ENCODE measurements at places on chromosomes 4 and X.

DNA sequence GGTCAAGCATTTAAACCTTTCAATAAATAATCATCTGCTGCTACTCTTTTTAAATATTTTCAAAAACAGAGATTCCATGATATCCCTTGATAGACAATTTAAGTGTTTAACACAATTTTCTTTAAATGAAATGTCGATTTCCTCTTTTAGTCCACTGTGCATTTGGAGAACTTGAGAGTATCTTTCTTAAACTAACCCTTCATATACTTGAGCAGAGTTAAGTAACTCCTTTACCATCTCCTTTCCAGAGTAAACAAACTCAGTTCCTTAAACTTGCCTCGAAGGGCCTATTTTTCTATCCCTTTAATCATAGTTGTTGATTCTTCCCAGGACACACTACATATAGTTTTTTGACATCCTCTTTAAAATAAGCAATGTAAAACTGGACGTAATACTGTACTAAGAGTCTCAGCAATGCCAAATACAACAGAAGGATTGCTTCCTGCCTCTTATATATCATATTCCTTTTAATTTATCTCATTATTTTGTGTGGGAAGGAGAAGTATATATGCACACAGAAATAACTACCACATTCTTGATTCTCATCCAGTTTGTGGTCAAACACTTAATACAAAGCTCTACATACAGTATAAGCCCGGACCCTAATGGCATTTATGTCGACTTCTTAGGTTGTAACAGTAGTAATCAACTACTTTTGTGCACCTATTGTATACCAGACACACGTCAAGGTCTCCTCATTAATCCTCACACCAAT, 22.8 kb downstream of the RAB28 start:
- DNase-seq: peak; percentile 42

GRCh38 chrX:100871594-100872560, 2.3 kb downstream of the NOX1 start:
- peak; percentile 38 for DNase-seq

GRCh38 chr4:102780476-102781144, 19.8 kb upstream of the MANBA start:
- DNase-seq: no peak

DNA sequence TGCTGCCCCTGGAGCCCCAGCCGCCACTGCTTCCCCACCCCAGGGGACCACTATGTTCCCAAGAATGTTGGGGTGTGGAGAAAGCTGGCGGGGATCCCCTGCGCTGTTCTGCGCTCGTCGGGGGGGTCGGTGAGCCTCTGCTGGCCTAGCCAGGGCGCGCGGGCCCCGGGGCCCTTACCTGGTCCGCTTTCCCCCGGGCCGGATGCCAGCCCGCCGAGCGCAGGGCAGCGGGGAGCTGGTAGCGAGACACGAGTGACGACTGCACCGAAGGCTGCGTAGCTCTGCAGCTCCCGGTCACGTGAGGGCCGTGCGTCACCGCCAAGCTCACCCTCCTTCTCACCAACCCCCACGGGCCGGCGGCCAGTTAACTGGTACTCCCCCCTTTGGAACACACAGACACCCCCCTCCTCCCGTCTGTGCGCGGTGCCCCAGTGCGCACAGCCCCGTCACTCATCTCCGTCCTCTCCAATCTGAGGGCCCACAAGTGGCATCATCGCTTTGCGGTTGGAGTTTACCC, at the start of gene BEX1:
TSS of gene BEX1 (minus strand) at position 254 of the 517 bp plus-strand sequence. CDS start 897 bp downstream, outside the sequence.
- DNase-seq: peak; percentile 14

- DNase-seq: no peak
Observed at GRCh38 chr4:15011166-15011565, 8.9 kb downstream of the CPEB2 start.

GRCh38 chrX:41921492-41922430, 1.6 kb downstream of the CASK start:
- DNase-seq: peak; percentile 31

GRCh38 chrX:10636337-10636736, 16.0 kb upstream of the MID1 start:
- peak; percentile 66 for DNase-seq

DNA sequence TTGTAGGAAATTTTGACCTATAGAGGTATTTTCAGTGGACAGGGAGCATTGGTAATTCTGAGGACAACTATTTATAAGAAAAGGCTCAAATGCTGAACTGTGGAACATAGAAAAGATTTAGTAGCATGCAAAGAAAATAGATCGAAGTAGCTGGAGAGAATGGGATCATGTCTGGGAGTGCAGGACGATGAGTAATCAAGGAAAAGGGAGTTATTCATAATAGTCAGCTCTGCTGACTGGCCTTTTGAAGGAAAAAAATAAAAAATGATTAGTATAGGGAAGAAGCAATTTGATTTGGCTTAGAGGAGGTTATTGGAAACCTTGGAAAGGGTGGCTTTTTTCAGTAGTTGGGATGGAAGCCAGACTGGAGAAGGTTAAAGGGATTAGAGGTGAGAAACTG, 22.9 kb upstream of the ANK2 start:
- peak; percentile 73 for DNase-seq

DNA sequence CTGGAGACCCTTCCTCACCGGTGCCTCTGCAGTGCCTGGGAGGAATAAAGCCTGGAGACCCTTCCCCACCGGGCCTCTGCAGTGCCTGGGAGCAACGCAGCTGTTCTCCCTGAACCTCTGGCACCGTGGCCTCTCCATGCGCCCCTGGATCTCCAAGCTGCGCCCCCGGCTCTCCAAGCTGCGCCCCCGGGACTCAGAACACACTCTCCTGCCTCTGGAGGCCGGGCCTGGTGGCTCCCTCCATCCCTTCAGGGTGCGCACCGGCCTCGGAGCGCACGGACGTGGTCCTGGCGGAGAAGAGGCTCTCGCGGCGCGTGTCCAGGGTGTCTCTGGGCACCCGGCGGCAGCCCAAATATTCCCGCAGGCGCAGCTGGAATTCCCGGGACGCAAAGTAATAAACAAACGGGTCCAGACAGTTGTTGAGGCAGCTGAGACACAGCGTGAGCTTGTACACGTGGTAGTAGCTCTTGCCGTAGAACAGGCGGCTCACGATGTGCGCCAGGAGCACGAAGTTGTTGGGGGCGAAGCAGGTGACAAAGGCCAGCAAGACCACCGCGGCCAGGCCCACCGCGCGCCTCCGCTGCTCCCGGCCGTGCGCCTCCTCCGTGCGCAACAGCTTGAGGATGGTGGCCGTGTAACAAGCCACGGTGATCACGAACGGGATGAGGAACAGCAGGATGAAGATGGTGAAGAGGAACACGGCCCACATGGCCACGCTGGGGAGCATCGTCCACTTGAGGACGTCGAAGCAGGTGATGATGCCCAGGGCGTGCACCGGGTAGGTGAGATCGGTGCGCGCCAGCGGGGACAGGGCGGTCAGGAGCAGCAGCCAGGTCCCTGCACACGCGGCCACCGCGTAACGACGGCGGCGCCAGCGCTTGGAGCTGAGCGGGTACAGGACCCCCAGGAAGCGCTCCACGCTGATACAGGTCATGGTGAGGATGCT, 12.8 kb upstream of the ASMTL start:
- DNase-seq: no peak

- DNase-seq: no peak
Observed at GRCh38 chr4:95249426-95250021, 299.2 kb downstream of the UNC5C start.

DNA sequence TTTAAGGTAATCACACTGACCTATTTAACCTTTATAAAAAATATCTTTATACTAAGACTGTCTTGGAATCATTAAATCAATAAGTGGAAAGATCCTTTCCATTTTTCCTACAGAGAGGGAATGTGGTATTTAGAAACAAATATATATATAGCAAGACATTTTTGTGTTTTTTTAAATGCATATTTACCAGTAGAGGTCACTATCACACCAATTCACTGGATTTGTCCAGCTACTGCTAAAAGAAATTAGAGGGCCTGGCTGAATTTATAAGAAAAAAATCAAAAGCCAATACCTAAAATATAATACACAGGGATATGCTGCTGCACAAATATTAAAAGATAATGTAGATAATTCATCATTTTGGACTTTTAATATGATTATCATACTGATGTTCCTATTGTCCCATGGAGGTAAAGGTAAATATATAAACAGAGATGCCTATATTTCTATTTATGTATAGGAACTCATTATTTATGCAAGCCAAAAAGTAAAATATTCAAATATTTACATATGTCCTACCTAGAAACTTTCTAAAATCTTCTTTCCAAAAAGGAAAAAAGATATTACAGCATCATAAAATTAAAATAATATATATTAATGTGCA, 69.5 kb downstream of the PDE5A start:
- DNase-seq: peak; percentile 64

DNA sequence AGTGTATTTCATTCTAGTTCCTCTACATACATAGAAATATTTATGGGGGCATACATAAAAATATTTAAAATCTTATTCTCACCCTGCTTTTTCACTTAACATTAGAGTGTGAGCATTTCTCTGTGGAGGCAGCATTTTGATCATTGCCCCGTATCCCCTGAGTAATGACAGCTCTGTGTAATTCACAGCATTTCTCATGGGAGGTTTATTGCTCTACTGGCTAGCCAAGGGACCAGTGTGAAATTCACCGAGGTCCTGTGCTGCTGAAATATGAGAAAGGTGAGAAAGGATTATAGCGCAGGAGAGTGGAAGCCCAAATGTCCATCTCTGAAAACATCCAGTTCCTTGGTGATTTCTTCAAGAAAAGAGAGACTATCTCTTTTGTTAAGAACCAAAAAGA, 22.9 kb downstream of the PDGFC start:
- DNase-seq: no peak

DNA sequence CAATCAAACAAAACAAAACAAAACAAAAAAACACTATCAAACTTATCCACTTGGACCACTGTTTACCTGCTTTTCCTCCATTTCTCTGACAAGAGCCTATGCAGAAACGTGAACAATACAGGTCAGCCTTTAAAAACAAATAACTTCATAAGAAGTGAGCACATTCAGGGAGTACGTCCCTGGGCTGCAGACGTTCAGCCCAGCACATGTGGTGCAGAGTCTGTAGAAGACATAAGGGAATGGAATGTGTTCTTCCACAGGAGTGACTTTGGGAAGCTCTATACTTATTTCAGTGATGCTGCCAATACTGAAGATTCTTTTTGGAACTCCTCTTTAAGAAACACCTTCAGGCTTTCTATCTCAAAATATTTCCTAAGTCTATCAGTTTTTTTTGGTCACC, 120.6 kb downstream of the SPRY1 start:
- peak; percentile 15 for DNase-seq

DNA sequence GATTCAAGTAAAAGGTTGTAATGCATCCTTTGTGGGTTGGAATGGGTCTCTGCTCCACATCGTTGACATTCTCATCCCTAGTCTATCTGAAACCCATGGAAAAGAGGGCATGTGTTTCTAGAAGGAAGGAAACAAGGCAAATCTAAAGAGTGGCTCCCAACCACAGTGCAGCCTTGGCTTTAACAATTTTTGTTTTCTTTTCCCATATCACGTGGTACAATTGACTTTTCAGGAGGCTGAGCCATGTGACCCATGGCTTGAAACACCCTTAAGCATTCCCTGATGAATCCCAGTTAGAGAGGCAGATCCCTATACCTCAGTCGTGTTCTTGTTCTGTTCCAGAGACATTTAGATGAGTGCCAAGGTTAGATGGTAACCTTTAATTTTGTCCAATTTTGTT, 12.8 kb downstream of the DCUN1D4 start:
- DNase-seq: no peak

DNA sequence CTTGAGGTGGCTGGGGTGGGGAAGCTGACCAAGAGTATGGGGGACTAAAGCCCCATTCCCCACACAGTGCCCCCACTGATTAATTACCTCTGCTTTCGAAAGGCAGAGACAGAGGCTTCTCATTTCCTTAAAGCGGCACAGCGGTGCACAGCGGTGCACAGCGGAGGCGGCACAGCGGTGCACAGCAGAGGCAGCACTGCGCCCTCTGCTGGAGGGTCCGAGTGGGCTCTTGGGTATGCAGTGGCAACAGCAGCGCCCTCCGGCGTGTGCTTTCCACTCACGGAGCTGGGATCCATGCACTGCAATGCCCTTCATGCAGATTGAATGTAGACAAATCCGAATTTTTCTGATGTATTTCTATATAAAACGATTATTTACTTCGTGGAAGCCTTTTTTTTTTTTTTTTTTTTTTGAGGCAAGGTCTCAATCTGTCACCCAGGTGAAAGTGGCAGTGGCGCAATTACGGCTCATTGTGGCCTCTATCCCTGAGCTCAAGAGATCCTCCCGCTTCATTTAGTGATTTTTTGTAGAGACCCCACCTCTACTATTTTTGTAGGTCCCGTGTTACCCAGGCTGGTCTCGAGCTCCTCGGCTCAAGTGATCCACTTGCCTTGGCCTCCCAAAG, 19.7 kb upstream of the PRPS2 start:
- DNase-seq: peak; percentile 18

GRCh38 chr4:152342293-152342692, 193.6 kb downstream of the FBXW7 start:
- peak; percentile 21 for DNase-seq

DNA sequence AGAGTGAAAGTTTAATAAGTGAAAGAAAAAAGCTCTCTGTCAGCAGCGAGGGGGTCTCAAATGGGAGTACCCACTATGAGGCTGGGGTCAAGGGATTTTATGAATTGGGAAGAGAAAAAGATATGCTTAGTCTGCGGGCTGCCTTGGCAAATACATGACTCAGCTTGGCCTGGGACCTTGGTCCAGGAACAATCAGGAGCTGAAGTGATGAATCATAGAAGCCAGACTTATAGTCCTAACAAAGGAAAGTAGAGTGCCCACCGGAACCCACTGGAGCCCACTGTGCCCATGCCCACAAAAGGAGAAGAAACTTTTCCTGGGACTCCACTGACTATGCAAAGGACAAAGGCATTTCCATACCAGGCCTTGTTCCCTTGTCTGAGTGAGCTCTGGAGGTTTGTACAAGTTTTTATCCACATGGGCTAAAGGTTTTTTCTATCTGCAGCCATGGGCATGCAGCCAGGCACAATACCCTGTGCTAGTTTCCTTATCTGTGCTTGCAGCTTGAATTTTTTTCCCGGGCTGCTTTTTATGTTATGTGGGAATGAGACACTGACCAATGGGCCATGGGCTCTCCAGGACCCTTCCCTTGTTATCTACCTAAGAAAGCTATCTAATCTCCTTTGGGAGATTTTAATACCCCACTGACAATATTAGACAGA, 201.7 kb downstream of the FAM133A start:
- no peak for DNase-seq

- DNase-seq: no peak
Observed at GRCh38 chr4:78031417-78031950, 25.6 kb upstream of the FRAS1 start.

DNA sequence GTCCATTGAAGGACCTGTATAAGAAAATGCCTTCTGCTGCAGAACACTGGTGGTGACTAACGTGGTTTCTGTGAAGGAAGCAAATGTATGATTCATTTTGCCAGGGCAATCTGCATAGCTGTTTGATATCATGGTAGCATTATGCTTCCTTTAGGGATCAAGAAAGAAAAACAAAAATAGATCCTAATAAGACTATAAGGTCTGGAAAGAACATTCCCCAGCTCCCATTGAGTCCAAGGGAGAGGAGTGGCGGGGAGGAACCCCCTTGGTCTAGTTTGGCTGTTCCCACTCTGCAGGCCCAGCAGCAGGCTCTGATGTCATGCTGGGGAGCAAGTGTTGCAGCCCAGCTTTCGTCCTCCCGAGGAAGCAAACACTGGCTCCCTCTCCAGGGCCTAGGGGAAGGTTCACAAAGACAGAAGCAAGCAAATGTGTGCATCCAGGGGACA, 154.5 kb upstream of the GALNT7 start:
- DNase-seq: peak; percentile 58
